CD4-positive, alpha-beta T cell (primary cell): ENCODE measurements at places on chromosomes 7 and 10.

DNA sequence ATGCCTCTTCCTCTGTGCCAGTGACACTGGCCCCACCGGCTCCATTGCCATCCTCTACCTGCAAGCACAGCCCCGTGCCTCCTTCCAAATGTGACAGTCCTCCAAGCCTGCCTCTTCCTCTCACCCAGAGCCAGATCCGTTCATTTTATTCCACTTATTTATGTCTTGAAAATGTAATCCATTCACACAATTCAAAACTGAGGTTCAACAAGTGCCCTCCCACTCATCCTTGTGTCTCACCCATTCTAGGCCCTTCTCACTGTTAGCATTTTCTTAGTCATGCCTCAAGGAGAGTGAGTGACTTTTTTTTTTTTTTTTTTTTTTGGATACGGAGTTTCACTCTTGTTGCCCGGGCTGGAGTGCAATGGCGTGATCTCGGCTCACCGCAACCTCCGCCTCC, 41.7 kb downstream of the FKBP6 start:
- no peak for DNase-seq
- no peaks in the 10 kb centered on the region for H3K36me3 ChIP-seq
- H3K27me3 ChIP-seq = no peaks in the 10 kb centered on the region
- no peak overlapping the region for H3K27ac ChIP-seq

- peaks cover 2% of the 10 kb centered on the region for H3K27me3 ChIP-seq
- no peak overlapping the region for H3K27ac ChIP-seq
Observed at GRCh38 chr10:14191871-14192270, 138.9 kb downstream of the FRMD4A start.

DNA sequence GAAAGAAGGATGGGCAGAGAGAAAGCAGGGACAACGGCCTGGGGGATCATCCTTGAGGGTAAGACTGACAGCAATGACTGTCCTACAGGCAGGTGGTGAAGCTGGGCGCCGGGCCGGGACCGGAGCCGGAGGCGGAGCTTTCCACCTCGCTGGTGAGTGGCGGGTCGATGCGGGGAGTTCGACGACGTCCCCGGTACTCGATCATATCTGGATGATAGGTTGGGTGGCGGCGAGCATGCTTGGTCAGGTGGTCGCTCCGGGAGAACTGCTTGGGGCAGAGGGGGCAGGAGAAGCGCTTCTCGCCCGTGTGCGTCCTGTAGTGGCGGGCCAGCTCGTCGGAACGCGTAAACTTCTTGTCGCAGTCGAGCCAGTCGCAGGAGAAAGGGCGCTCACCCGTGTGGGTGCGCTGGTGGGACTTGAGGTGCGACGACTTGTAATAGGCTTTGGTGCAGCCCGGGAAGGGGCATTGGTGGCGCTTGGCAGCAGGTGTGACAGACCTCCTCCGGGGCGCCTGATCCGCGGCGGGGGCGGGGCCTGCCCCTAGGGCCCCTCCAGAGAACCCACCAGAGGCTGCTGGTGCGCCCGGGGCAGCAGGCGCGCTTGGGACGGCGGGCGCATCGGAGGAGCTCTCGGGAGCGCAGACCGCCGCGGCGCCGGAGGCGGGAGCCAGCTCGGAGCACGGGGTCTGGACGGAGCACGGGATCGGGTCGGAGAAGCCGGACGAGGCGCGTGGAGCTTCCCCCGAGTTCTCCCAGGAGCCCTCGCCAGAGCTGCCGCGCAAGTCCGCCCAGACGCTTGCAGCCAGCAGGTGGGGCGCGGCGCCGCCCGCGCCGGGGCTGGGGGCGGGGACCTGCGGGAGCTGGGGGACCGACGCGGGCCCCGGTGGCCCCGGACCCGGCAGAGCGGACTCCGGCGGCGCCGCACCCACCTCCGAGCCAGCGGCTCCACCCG, 752 bp downstream of the KLF14 start:
- H3K36me3 ChIP-seq = no peaks in the 10 kb centered on the region
- H3K27ac ChIP-seq = no peak overlapping the region
- peaks cover 5% of the 10 kb centered on the region for H3K4me1 ChIP-seq
- no peak overlapping the region for H3K4me3 ChIP-seq
- H3K27me3 ChIP-seq = peaks cover 51% of the 10 kb centered on the region

GRCh38 chr10:119517235-119518141, 25.0 kb downstream of the RGS10 start:
- peaks cover 64% of the 10 kb centered on the region for H3K4me1 ChIP-seq
- H3K4me3 ChIP-seq = peak overlapping the region; percentile 27
- peak overlapping the region; percentile 71 for H3K27ac ChIP-seq
- DNase-seq = no peak
- no peaks in the 10 kb centered on the region for H3K27me3 ChIP-seq

GRCh38 chr10:102775935-102776669, 32.4 kb downstream of the WBP1L start:
- H3K4me3 ChIP-seq = no peak overlapping the region
- peak; percentile 38 for DNase-seq
- no peak overlapping the region for H3K27ac ChIP-seq
- H3K27me3 ChIP-seq = no peaks in the 10 kb centered on the region
- peaks cover 6% of the 10 kb centered on the region for H3K36me3 ChIP-seq
- peaks cover 42% of the 10 kb centered on the region for H3K4me1 ChIP-seq

DNA sequence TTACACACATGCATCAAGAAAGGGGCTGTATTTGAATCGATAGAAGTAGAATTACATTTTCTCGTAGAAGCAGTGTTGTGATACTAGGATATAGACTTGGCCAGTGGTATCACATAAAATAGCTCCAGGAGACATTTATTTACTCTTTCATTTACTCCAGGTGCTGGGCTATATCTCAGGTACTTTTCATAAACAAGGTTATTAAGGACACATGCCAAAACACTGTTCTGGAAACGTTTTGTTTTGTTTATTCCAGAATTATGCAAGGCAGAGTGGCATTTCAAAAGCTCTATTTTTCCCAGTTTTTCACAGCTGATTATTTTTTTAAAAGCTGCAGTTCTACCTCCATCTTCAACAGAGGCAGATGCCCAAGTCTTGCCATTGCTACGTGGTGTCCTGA, 37.8 kb upstream of the SEC61G start:
- no peaks in the 10 kb centered on the region for H3K36me3 ChIP-seq
- no peaks in the 10 kb centered on the region for H3K27me3 ChIP-seq
- no peaks in the 10 kb centered on the region for H3K4me1 ChIP-seq
- DNase-seq = no peak
- H3K27ac ChIP-seq = no peak overlapping the region

DNA sequence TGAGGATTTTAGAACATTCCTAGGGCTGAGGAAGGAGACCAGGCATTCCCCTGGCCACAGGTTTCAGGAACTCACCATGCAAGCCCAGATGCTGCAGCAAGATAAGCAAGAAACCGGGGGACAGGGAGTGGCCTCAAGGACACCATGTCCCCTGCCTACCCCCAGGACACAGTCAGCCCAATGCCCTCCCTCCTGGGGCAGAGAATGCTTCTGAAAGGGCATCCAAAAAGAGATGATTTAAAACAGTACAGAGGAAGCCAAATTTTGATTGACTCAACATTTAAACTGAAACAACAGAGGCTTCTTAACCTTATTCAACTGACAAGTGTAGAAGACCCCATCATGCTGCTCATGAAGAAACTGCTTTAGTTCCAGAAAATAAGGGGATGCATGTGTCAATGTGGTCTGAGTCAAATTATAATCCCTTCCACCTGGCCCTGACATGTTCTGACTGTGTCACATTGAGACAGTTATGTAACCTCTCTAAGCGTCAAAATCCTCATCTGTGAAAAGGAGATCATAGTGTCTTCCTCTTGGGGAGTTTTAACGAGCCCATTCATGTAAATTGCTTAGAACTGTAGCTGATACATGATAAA, 60.0 kb downstream of the ICA1 start:
- H3K4me1 ChIP-seq = peaks cover 7% of the 10 kb centered on the region
- H3K36me3 ChIP-seq = no peaks in the 10 kb centered on the region
- H3K27me3 ChIP-seq = no peaks in the 10 kb centered on the region
- H3K27ac ChIP-seq = no peak overlapping the region
- DNase-seq = no peak
- H3K4me3 ChIP-seq = no peak overlapping the region

DNA sequence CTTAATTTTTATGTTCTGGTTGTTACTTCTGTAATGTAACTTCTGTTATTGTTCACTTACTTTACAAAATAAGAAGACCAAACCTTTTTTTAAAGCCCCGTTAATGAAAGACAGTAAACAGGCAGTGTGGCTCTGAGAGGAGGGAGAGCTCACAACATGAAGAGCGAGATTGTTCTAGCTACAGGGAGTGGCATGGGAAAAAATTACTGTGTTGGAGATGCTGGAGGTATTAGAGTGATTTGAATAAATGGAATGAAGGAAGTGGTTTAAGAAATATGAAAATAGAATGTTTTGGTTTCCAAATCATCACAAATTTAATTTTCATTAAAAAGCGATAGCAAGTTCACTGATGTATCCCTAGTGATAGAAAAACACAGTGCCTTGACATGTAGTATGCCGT, 31.8 kb downstream of the REEP3 start:
- no peak overlapping the region for H3K4me3 ChIP-seq
- peaks cover 3% of the 10 kb centered on the region for H3K4me1 ChIP-seq
- H3K27ac ChIP-seq = no peak overlapping the region
- H3K36me3 ChIP-seq = peaks cover 3% of the 10 kb centered on the region

GRCh38 chr7:79877874-79878465, 256.7 kb upstream of the GNAI1 start:
- no peak overlapping the region for H3K27ac ChIP-seq
- DNase-seq = no peak
- H3K36me3 ChIP-seq = no peaks in the 10 kb centered on the region
- H3K4me1 ChIP-seq = no peaks in the 10 kb centered on the region

DNA sequence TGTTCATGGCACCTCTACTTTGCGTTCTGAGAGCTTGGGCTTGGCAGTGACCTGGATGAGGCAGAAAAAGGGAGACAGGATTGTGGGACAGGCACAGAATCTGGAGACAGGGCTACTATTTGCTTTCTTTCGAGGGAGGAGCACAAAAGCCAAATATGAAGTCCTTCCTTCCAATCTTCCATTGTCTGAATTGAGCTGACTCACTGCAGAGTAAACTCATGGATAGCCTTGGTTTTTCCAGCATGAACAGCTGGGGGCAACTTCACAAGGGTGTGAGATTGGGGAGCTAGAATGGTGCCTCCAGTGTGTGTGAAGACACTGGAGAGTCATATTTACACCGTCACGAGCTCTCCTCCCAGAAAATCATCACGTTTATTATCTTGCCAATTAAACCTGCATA, 55.6 kb upstream of the NRP1 start:
- peaks cover 10% of the 10 kb centered on the region for H3K27me3 ChIP-seq
- H3K4me3 ChIP-seq = no peak overlapping the region
- no peak for DNase-seq
- no peaks in the 10 kb centered on the region for H3K4me1 ChIP-seq

- no peaks in the 10 kb centered on the region for H3K36me3 ChIP-seq
- no peaks in the 10 kb centered on the region for H3K4me1 ChIP-seq
- H3K4me3 ChIP-seq = no peak overlapping the region
Observed at GRCh38 chr10:112775381-112775780, 174.7 kb upstream of the TCF7L2 start.

DNA sequence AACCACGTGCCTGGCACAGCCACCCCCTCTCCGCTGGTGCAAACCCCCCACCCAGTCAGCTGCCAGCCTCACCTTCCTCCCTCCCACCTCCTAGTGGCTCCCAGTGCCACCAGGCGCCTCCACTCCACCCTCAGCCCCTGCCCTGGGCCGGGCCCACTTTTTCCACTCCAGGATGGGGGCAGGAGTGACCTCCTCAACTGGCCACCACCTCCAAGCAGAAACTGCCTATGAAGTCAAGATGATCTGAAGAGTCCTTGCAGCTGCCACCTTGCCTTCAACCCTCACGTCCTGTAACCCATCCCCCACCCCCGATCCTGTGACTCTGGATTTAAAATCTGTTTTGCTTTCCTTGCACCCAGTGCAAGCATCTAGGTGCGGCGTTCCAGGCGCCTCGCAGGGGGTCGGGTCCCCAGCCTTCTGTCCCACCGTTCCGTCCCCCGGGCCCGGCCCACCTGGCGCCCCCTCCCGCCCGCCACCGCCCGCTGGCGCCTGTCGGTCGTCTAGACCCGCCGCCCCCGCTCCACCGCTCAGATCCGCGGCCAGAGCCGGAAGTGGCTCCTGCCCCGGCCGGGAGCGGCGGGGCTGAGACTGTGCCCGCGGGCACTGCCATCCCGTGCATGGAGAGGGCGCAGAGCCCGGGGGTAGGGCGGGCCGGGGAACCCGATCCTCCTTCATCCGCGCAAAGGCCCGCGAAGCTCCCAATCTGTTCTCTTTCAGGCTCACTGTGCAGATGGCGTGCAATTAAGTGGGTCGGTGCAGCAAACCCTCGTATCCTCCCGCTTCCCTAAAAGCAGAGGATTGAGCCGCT, 51.2 kb upstream of the GTF2I start:
- no peaks in the 10 kb centered on the region for H3K36me3 ChIP-seq
- no peak overlapping the region for H3K27ac ChIP-seq
- peak overlapping the region; percentile 46 for H3K4me3 ChIP-seq
- peak; percentile 31 for DNase-seq
- H3K4me1 ChIP-seq = peaks cover 12% of the 10 kb centered on the region
- H3K27me3 ChIP-seq = no peaks in the 10 kb centered on the region

DNA sequence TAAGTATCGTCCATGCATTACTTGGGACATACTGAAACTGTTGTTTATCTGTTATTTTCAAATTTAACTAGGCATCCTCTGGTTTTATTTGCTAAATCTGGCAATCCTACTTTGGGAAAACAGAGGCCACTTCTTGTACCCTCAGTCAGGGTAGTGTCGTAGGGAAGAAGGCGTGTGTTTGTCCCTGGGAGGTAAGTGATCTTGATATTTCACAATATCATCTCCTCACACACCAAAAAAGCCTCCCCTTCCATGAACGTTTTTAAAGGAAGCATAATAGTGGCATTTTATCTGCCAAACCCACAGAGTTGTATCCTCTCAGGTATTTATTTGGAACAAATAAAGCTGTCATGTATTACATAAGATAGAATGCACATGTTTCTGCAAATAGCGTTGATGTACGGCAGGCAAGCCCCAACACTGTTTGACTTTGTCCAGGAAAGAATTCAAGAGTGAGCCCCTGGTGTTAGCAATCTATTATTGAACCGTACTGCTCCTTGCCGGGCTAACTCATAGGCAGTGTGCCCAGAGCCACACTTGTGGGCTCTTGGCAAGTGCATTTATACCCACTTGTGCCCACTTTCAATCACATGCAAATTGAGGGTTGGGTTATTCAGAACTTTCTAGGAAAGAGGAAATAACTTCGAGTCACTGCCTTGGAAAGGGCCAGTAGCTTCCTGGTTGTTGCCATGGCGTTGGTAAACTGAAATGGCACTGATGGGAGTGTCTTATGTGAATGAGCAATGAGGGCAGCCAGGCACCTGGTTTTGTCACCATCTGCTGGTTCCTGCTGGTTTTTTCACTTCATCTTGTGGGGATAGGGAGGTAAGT, 266.0 kb downstream of the USP6NL start:
- no peaks in the 10 kb centered on the region for H3K27me3 ChIP-seq
- H3K36me3 ChIP-seq = no peaks in the 10 kb centered on the region
- DNase-seq = no peak
- H3K4me3 ChIP-seq = no peak overlapping the region
- H3K27ac ChIP-seq = no peak overlapping the region
- peaks cover 8% of the 10 kb centered on the region for H3K4me1 ChIP-seq

DNA sequence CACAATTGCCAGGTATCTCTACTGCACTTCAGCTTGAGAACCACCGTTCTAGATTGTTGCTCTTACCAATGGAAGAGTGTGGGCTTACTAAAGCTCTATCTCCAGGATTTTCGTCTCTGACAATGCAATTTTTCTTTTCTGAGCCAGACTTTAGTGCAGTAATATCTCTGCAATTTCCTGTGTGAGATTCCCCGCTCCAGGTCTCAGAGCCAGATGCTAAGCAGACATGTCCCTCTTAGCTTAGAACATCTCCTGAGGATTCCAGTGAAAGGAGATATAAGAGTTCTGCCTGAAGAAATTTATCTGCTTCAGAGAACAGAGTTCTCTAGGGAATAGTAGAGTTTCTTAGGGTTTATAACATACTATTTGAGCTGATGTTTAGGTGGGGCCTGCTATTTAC, 82.0 kb downstream of the SND1 start:
- DNase-seq = no peak
- no peak overlapping the region for H3K27ac ChIP-seq
- no peaks in the 10 kb centered on the region for H3K4me1 ChIP-seq
- H3K36me3 ChIP-seq = peaks cover 62% of the 10 kb centered on the region
- no peak overlapping the region for H3K4me3 ChIP-seq
